Activated naive CD4-positive, alpha-beta T cell treated with anti-CD3 and anti-CD28 coated beads for 36 hours (primary cell): ENCODE measurements at places on chromosomes 6 and 20.
A peak's percentile ranks its signal among the peaks of the same experiment; 100 is the strongest.

DNA sequence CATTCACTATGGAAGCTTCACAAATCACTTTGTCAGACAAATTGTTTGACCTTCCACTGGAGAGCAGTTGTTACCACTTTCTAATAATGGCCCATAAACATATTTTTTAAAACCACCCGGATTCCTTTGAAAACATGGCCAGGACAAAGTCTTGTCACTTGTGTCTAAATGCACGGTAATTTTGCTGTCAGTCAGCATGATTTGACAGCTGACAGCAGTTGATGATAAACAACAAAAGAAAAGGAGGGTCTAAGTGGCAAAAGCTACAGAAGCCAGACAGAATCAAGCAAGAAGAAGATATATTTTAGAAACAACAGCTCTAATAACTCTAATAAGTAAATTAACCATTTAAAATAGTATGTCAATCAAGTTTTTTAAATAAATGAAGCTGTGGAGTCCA, 27.7 kb upstream of the CARMIL1 start:
- DNase-seq: no peak

- DNase-seq: no peak
Measured at GRCh38 chr6:52496631-52497030, 76.5 kb downstream of the EFHC1 start.

GRCh38 chr6:45420083-45420908, 42.6 kb upstream of the SUPT3H start:
- DNase-seq: peak; percentile 57

GRCh38 chr20:61886721-61887595, 178.7 kb downstream of the TAF4 start:
- peak; percentile 53 for DNase-seq

DNA sequence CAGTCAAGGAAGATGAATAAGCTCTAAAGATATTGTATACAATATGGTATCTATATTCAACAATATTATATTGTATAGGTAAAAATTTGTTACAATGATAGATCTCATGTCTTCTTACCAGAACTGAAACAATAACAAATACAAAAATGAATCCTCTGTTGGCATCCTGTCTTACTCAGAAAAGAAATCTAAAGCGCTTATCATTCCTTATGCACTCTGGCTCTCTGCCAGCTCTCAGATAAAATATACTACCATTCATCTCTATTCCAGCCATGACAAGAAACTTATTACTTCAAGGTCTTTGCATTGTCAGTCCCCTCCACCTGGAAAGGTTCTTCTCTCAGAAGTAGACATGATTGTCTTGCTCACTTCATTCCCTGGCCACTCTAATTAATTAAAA, 138.6 kb downstream of the THEMIS start:
- DNase-seq: peak; percentile 58

DNA sequence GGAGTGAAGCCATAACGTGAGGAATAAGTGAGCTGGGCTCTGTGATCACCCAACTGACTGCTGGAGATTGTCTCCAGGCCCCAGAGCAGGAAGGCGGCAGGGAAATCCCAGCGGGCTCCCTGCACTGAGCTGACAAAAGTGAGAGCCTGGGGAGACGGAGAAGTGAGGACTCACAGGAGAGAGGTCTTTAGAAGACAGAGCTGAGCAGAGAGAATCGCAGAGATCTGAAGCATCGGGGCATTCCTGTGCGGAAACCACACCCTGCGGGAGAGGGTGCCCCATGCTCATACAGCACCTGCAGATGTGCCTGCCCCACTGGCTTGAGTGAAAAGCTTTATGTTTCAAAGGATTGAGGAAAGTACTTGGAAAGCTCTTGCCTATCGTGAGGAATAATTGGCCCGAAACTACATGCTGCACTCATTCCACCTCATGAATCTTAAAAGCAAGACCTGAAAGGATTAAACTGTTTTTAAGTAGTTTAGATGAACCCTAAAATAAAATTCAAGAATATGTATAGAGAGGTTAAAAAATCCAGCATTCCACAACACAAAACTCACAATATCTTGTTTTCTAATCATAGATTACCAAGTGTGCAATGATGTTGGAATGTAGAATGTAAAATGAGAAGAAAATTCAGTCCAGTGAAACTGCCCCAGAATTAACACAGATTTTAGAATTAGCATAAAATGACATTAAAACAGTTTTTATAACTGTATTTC, 17.7 kb upstream of the THBS2 start:
- no peak for DNase-seq

GRCh38 chr6:3847521-3847920, 1.7 kb upstream of the FAM50B start:
- no peak for DNase-seq

GRCh38 chr6:11637266-11637665, 99.7 kb downstream of the TMEM170B start:
- no peak for DNase-seq

DNA sequence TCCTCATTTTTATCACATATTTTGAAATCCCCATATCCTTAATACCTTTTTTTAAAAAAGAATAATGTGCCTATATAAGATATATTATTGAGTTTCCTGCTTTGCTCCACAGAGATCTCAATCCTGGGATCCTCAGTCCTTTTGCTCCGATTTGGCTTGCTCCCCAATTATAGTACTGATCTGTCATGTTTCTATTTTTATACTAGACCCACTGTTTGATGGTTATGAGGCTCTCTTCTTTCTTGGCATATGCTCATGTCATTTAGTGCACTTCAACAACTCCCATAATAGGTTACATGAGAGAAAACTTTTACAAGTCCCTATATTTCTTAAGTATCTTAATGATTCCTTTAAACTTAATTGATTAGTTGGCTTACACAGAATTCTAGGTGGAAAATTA, 958.5 kb upstream of the EPHA7 start:
- no peak for DNase-seq

DNA sequence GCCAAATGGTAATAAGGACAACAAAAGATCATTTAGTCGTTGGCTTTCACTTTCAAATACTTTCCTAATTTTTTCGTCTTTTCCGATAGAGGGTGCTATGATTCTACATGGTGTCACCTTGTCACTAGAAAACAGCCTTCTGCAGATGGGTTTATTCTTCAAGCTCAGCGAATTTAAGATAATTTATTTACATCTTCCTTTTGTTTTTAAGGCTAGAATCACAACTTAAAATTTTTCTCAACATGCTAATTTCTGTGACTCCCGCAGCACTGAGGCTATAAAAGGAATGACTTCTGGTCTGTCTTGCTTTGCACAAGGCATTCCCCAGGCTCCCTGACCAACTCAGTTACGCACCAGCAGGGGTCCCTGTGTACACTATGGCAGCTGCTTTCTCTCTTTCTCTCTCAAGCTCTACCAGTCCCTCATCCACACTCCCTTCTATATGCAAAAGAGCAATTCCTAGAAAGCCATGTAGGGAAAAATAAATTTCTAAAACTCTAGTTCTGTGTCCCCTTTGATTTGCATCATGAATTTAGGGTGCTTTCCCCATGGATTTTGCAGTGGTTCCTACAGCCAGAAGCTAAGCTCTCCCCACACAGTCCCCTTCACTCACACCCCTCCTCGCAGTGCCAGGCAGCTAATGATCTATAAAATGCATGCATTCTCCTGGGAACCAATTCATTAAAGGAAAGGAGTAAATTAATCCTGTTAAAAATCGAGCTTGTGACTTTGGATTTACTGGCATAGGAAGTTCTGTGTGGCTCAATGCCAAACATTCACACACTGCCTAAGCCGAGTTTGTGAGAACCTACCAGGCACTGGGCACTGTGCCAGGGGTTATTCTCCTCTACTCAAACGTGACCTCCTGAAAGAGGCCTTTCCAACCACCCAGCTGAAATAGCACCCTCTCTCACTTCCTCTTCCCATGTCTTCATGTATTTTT, 74.5 kb downstream of the DCDC2 start:
- DNase-seq: peak; percentile 62

GRCh38 chr6:164106345-164106769, 691.8 kb downstream of the QKI start:
- DNase-seq: no peak

- no peak for DNase-seq
Measured at GRCh38 chr20:22489626-22490286, 94.6 kb downstream of the FOXA2 start.

DNA sequence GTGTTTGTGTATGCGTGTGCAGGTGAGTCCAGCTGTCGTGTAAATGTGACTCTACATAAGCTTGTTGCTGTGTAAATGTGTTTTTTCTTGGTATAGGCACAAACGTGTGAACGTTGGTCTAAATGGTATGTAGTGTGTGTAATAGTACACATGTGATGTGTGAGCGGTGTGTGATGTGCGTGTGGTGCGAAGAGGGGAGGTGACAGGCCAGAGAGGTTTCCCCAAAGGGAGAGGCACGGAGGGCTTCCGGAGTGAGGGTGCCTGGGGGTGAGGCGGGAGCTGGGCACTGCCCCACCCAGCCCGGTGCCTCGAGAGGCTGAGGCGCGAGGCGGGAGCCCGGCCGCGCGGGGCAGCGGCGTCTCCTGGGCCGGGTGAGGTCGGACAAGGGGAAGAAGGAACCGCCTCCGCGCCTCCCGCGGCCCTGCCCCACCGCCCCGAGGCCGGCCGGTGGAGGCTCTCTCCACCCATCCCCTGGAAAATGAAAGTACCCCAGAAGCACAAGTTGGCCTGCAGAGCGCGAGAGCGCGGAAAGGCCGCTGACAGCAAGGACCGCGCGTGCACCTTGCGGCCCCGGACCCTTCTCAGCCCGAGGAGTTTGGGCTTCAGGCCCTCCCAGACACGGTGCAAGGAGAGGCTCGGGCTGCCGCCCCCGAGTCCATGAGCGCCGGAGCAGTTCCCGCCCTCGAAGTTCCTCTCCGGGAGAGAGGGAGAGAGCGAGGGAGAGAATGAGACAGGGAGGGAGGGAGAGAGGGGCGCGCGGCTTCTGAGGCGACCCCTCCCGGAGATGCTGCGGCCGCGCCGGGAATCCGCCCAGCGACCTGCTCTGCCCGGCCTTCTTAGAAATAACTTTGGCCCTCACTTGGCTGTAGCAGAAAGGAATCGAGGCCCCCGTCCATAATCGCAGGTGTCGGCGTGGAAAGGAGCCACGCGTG, 43.2 kb upstream of the OSTM1 start:
- no peak for DNase-seq

GRCh38 chr6:48194596-48195295, 83.7 kb upstream of the PTCHD4 start:
- no peak for DNase-seq

DNA sequence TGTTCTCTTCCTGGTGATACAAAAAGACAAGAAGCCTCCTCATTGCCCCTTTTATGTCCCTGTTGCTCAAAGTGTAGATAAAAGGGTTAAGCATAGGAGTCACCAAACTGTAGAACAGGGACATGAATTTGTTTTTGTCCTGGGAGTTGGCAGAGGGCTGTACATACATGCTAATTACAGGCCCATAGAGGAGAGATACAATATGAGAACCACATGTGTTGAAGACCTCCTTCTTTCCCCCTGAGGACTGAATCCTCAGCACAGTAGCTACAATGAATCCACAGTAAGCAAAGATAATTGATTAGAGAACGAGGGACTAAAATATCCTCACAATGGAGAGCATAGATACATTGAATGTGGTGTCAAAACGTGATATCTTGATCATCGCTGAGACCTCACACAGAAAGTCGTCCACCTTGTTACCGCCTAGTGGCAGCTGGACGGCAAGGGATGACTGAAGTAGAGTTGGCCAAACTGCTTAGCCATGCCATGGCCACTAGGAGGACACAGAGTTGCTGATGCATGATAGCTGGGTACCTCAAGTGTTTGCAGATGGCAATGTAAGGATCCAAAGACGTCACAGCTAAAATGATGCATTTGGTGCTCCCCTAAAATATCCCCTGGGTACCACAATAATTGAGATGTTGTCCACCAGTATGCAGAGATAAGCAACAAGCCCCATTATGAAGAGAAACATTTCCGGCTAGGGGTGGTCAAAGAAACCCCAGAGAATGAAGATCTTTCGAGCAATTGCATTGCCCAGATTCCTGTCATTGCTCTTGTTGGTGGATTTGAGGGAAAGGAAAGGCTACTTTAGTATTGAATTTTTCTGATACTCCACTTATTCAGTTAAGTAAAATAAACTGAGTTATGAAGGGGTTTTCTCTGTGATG, 15.0 kb downstream of the OR2B3 start:
- peak; percentile 12 for DNase-seq

DNA sequence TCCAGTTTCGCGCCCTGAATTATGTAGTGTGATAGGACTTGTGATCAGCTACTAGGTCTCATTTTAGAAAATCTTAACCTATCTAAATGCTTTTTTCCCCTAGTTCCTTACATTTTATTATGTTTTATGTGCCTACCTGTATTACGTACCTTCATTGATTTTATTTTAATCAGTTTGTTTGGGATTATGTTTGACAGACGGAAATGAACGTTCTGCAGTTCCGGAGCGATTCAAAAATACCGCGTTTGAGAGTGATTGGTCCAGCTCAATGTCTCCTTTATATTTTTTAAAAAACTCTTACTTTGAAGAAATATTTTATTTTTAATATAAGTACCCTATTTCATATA, 114.3 kb upstream of the BTN3A2 start:
- DNase-seq: peak; percentile 48

DNA sequence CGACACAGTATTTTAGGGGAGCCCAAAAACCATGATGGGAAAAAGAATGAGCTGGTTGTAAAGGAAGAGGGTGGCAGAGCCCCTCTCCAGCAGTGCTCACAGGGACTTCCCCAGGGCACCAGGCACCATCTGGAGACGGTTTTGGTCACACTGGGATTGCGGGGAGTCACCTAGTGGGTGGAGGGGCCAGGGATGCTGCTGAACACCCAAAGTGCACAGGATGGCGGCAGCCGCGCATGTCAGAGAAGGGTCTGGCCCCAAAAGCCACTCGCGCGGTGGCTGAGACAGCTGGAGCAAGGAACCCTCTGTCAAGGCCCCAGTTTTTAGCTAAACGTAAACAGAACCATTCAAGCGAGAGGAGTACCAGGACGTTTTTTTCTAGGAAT, 10.8 kb downstream of the CTSZ start:
- no peak for DNase-seq

- peak; percentile 38 for DNase-seq
Measured at GRCh38 chr6:157143171-157143889, 180.0 kb downstream of the TMEM242 start.

DNA sequence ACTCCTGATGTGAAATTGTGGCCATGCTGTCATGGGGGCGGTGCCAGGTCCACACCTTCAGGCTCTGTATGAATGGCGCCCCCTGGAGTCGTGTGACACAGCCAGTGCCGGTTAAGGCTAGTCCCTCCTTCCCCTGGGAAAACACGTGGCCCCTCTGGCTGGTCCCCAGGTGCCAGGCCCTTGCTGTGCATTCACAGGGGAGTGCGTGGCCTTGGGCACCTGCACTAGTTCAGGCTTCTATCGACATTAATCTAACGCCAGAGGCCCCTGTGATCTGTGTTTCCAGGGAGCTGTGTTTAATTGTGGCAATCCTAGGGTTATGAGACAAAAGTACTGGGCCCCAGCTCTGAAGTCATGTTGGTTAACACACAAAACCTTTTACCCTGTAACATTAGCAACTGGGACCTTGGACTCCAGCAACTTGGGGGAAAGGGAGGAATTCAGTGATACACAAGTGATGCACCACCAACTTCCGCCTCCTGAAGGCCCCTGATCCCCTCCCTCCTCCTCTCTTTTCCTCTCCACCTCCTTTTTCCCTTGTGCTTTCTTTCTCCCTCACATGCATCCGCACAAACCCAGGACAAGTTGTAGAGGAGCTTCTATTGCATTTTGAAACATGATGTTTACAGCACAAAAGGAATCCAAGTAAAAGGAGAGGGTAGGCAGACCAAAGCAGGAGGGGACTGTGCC, 74.0 kb downstream of the SSR1 start:
- peak; percentile 93 for DNase-seq

GRCh38 chr6:33438978-33439594, 15.3 kb upstream of the ZBTB9 start:
- DNase-seq: no peak

GRCh38 chr20:38227420-38228360, 32.8 kb downstream of the KIAA1755 start:
- DNase-seq: no peak

GRCh38 chr20:62275219-62275618, 27.6 kb upstream of the ADRM1 start:
- DNase-seq: no peak
